ENCODE measurements at places on chromosomes 11 and 22.
A peak's percentile ranks its signal among the peaks of the same experiment; 100 is the strongest.

- DNase-seq = no peak
Measured at GRCh38 chr11:56885177-56885576, 103.5 kb upstream of the OR5AK2 start.

DNA sequence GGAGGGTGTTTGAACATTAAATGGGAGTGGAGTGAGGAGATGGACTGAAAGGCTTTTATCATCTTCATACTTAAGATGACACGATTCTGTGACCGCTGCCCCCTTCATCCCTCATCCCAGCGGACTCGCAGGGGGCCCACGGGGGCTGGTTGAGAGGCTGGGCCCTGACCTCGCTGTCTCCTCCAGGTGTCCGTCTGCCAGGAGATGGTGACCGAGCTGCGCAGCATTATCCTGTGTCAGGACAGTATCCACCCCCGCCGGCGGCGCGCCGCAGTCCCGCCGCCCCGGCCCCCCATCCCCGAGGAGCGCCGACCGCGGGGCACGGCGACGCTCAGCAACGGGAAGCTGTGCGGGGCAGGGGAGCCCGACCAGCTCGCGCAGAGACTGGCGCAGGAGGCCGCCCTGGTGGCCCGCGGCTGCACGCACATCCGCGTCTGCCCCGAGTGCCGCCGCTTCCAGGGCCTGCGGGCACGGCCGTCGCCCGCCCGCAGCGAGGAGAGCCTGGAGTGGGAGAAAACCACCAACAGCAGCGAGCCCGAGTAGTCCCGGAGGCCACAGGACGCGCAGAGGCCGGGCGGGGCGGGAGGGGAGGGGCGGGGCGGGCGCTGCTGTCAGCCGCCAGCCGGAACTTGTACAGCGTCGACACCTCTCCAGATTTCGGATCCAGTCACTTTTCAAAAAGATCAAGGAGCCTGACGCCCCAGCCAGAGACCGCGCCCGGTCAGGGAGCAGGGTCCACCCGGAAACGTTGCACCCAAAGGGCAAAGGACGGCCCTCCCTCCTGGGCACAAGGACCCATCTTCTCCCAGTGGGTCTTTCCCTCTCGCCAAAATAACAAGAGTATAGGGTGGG is 38.0 kb upstream of the TBCEL start:
- peak; percentile 63 for DNase-seq

GRCh38 chr22:46198274-46198673 is 47.9 kb downstream of the PPARA start:
- DNase-seq = no peak

DNA sequence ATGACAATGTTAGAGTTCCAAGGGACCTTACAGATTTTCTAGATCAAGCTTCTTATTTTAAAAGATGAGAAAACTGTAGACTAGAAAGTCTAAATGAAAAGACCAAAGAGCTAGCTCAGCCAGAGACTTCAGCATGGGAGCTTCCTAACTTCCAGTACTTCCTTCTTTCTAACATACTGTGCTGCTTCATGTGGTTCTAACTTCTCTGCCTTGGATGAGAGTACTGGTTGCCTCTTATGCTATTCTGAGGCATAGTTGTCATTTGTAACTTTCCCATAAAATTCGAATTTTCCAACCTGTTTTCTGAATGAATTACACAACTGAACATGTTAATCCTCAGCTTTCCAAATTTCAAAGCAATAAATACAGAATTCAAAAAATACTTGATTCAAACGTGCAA is 1.8 kb downstream of the MTMR2 start:
- DNase-seq = no peak

GRCh38 chr22:48185071-48186055 is 1422.9 kb downstream of the TBC1D22A start:
- no peak for DNase-seq

DNA sequence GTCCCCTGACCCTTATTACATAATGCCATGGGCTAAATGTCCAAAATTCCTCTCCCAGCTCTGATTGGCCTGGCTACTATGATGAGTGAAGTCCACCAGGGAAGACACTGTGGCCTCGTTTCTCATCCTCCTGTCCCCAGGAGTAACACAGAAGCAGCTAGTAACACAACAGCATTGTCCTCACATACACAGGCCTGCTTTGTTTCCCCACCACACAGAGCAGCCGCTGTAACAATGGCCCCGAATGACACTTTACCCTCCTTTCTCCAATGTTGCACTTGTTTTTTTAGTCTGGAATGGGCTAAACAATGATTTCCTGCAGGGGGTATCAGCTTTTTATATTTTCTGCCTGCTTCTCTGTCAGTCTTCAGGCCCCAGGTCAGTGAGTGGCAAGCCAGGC is at the start of gene PRR5L:
Gene PRR5L (plus strand): TSS at position 363 of the 400 bp plus-strand sequence. CDS start 104,834 bp downstream, outside the sequence.
- no peak for DNase-seq

- no peak for DNase-seq
Measured at GRCh38 chr11:20058749-20059458, 101.4 kb downstream of the DBX1 start.

DNA sequence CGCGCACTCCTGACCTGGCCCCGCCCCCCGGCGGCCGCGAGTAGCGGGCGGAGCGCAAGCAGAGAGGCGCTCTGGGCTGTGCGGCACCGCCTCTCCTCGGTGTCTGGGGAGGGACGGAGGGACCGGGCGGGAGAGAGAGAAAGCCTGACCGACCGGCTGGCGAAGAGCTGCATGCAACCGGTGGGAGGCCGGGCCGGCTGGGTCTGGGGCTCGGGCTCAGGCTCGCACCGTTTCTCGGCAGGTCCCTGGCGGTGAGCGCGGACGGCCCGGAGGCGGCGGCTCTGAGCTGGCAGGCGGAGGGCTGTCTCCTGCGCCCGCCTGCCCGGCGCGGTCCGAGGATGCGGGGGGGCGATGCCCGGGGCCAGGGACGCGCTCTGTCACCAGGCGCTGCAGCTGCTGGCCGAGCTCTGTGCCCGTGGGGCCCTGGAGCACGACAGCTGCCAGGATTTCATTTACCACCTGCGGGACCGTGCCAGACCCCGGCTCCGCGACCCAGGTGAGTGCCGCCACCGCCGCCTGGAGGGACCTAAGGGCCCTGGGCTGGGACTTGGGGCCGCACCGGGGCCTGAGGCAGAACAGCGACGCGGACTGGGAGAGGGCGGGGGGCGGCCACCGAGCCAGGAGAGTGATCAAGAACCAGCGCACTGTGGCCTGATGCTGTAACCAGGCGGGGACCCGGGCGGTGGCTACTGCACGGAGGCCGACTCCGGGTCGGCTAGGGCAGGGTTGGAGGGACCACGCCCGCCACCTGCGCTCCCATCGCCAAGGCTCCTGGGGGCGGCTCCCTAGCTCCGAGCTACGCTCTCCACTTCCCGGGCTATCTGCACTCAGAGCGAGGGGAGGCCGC is at the start of gene SYT9:
Gene SYT9 (plus strand): TSS at position 69 of the 847 bp plus-strand sequence. CDS start 283 bp downstream, at position 352.
- peak; percentile 64 for DNase-seq

- no peak for DNase-seq
Measured at GRCh38 chr11:13535819-13536218, 40.0 kb upstream of the PTH start.

DNA sequence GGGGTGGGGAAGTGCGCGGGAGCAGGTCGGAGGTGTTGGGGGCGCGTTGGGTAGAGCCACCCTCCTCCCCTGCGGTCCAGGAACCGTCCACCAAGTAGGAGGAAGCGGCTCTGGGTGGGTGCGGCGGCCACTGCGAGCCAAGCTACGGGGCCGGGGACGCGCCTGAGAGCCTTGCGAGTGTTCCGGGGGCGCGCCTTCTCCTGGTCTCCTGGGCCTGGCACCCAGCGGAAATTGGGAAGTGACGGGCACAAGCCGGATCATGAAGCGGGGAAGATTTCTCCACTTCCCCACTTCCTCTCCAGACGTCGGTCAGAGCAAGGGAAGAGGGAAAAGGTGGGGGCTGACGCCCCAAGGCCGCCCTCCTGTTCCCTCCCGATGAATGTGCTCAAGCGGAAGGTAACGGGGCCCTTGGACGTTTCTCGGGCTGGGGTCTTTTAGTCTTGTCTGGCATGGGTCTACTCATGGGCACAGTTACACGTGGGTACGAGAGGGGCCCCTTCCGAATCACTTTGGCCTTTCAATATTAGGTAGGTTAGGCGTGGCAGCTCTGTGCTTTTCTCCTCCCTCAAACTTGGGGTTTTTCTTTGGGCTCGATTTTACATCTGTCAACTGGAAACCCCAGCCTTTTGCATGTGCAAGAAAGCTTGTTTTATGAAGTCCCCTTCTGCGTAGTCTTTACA is 865 bp downstream of the RBM14 start:
- DNase-seq = no peak

- no peak for DNase-seq
Measured at GRCh38 chr11:69640260-69640994, 529 bp upstream of the CCND1 start.

DNA sequence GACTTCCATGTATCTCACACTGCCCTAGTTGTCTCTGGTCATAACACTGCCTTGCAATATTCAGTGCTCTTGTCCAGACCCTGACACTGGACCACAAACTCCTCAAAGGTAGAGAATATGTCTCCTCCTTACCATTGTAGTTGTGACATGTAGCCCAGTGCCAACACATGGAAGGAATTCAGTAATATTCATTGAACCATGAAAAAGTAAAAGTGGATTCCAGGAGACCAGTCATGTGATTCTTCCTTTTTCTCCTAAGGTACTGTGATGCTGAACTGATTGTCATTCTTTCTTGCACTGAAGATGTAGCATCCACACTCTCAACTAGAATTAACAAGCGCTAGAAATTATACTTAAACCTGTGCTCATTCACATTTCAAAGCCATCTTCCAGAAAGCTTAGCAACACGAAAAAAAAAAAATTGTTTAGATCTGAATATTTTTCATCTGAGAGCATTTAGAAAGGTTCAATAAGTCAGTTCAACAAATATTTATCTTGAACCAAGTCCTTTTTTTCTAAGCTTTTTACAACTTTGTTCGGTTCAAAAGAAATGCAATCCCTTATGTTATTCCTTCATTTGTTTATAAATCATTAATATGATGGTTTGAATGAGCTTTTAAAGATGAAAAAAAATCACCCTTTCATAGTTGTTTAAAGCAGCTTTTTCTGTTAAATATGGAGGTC is 224.7 kb upstream of the BLID start:
- DNase-seq = no peak

- DNase-seq = no peak
Measured at GRCh38 chr11:129703846-129704245, 111.8 kb upstream of the TMEM45B start.

- DNase-seq = peak; percentile 47
Measured at GRCh38 chr11:10762185-10762584, 11.1 kb downstream of the CTR9 start.

- DNase-seq = no peak
Measured at GRCh38 chr11:7826324-7826723, 29.6 kb upstream of the OR5P2 start.

DNA sequence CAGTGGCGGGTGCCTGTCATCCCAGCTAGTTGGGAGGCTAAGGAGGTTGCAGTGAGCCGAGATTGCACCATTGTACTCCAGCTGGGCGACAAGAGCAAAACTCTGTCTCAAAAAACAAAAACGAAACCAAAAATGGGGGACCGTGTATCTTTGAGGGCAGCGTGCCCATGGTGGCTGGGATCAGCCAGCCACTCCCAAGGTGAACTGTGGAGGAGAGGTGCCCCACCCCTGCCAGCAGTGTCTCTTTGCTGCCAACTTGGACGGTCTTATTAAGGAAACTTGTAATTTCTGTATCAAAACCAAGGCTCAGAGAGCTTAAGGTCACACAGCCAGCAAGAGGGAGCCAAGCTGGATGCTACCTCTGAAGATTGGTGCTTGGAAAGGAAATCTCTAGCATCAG is 147.7 kb downstream of the CACNA1I start:
- no peak for DNase-seq

GRCh38 chr11:64947208-64947814 is 11.6 kb upstream of the GPHA2 start:
- no peak for DNase-seq

GRCh38 chr11:15720460-15720859 is 605.7 kb downstream of the INSC start:
- DNase-seq = no peak

- DNase-seq = no peak
Measured at GRCh38 chr11:29781268-29781667, 235.6 kb downstream of the KCNA4 start.

DNA sequence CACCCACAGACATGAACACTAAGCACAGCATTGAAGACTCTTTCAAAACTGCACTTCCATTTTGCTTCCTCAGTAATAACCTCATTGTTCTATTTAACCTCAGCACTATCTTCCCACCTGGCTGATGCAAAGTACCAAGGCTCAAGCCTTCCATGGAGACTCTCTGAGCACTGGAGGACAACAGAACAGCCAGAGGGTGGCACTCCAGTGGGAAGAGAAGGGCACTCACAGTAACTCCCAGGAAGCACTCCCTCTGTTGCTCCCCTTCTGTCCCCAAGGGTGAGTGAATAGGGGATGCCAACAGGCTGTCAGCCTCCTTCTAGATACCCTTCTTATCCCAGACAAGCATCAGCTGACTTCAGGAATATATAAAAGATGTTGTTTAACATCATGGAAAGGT is 3.5 kb downstream of the ME3 start:
- no peak for DNase-seq

DNA sequence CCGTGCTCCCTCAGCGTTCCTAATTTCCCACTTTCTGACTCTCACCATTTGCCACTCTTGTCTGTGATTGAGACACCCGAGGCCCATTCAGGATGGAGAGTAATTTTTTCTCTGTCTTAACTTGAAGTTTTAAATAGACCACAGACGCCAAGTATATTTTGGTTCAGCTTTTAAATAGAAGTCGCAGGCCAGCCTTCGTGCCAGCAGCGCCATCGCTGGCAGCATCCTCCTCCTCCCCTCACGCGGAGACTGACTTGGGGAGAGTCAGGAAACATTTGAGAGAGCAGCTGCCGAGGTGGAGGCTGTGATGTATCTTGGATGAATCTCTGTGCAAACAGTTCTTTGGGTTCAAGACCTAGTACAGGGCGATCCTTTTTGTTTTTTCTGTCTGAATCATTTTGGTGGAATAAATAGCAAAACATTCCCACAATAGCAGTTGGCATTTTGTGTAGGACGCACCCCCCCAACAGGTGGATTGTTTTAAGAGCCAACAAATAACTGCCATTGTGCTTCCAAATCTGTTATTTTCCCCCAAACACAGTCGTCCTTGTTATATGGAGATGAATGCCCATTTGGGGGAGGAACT is 889 bp upstream of the DMC1 start:
- DNase-seq = peak; percentile 29

- DNase-seq = no peak
Measured at GRCh38 chr11:45385423-45385822, 99.3 kb upstream of the SYT13 start.

GRCh38 chr22:20576445-20576816 is 69.0 kb downstream of the MED15 start:
- DNase-seq = no peak

DNA sequence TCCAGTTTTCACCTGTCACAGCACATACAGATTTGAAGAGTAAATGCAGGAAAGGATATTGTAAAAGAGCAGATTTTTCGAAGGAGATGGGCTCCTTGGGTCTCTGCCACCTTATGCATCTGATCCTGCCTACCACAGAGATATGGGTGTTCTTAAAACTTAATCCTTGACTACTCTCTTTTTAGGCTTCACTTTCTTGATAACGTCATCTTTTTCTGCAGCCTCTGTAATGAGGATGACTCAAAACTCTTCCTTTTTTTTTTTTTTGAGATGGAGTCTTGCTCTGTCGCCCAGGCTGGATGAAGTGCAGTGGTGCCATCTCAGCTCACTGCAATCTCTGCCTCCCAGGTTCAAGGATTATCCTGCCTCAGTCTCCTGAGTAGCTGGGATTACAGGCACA is 7.8 kb downstream of the PRR14L start:
- DNase-seq = no peak

- DNase-seq = no peak
Measured at GRCh38 chr11:119111361-119111925, 4.3 kb downstream of the C2CD2L start.

GRCh38 chr11:108224366-108224765 is 1.5 kb downstream of the ATM start:
- DNase-seq = no peak

- no peak for DNase-seq
Measured at GRCh38 chr22:23098718-23099530, 28.6 kb downstream of the GNAZ start.

Measured in GM13976 (cell line).